Inflammatory macrophage treated with lipopolysaccharide for 1 hour (primary cell): ENCODE measurements at places on chromosomes 3 and 15.

DNA sequence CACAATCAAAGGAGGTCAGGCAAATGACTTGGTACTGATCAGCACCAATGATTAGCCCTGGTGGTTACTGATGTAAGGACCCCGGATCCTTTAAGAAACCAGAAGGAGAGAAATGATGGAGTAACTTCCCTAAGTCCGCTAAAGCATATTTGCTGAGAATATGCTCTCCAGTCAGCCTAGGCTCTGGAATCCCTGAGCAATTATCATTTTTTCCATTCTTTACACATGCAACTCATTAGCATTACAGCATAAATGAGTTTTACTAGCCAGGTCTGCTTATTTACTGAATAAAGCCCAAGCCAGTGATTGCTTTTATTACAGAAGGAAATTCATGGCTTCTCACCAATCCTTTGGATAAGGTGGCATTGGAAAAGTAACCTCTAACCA lies 139.2 kb upstream of the WNT5A start:
- no peak for DNase-seq

GRCh38 chr3:50665081-50665840 lies 9.5 kb upstream of the DOCK3 start:
- peak; percentile 63 for DNase-seq

GRCh38 chr15:59244337-59244736 lies 37.7 kb downstream of the LDHAL6B start:
- DNase-seq = no peak

DNA sequence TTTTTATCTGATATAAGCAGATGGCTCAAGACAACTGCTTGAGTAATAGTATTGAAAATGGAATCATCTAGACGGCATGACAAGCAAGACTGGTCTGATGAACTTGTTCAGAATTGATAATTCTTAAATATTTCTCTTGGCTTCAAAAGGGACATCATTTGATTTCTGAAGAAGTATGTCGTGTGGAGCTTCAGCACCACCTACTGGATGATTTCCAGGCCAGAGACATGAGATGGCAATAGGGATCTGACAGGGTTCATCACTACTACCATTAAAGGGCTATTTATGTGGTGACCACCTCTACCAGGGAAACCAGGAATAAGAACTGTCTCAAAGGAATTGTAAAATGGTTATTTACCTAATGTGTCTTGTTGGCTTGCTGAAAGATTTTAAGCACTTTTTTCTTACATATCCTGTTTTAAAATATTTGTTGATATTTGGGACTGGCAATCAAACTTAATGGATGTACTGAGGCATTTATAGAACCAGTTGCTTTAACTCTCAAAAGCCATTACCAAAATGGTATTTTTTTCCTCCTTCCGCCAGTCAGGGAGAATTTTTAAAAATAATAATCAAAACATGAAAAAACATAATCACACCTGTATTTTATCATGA lies 99.5 kb upstream of the FAM98B start:
- peak; percentile 42 for DNase-seq

DNA sequence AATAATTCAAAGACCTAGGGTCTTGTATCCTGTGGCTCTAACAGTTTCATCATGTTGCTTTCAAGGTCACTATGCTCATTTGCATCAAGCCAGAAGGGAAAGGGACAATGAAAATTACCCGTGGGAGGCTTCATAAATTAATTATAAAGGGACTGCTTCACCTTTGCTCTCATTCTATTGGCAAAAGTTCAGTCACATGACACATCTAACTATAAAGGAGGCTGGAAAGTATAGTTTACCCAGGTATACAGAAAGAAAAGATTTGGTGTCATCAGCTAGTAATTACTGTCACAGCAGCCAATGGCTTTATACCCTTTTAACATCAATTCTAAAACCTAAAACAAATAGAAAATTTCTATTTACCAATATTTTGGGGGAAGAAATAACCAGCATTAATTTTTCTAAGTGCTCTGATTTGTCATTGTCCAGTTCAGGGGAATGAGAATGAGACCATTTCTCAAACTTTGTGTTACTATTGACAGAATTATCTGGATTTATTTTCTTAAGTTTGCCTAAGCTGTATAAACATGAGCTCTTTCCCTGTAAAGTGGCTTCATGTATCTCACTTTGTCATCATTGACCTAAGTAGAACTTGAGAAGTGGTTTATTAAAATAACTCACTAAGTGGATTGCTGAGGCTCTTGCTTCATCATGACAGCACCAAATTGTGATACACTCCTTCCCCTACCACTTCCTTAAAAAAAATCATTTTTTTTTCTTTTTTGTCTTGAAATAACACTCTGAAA lies 257.7 kb upstream of the PEX5L start:
- DNase-seq = no peak

GRCh38 chr3:47152578-47152977 lies 11.3 kb downstream of the SETD2 start:
- DNase-seq = no peak

DNA sequence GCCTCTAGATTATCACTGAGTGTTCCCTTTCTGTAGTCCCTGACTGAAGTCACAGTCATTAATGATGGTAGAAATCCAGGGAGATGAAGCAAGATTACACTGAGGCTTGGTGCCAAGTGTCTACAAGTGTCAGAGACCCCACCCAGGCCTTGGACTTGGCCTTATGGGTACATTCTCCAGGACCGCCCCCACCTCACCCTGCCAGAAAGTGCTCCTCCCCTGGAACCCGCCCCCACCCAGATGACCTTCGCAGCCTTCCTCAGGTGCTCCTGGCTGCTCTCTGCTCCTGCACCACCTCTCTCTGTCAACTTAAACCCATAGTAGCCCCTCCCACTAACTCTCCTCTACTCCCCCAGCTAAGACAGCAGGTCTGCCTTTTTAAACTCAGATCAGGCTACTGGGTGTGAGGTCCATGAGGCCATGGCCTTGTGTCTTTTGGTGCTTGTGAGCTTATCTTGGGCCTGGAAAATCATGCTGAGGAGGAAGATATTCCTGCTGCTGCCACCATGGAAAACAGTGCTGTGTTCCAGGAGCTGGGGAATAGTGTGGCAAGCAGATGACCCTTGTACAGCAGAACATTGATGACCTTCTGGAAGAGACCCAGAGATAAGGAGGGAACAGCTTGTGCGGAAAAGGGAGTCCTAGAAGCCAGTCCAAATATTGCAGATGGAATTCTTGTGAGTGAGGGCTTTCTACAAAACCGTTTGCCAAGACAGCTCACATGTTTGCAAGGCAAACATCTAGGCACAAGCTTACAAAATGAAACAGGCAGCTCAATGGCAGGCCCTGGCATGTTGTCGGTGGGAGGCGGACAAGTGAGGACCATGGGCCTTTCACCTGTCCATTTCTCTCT lies 40.3 kb upstream of the NDUFB4 start:
- DNase-seq = no peak

GRCh38 chr15:31814082-31814481 lies 216.2 kb upstream of the CHRNA7 start:
- no peak for DNase-seq

DNA sequence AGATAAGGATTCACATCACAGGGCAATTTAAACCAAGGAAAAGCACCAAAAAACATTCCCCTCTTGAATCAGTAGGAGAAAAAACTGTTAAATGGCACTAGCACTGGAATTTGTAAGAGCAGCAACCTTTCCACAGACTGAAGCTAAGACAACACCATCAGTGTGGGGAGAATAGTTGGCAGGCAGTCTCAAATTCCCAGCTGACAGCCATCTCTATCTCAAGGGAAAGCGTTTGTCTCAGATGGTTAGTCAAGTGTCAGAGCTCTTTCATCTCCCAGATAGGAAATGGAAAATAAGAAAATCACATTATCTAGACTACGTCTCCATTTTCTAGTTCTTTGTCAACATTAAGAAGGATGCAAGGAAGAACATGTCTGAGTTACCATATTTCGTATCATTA lies 228.7 kb downstream of the WDR72 start:
- DNase-seq = no peak

- no peak for DNase-seq
Measured at GRCh38 chr3:102885289-102885688, 450.5 kb downstream of the ZPLD1 start.

- DNase-seq = peak; percentile 73
Measured at GRCh38 chr3:130707902-130708601, 38.6 kb downstream of the PIK3R4 start.

DNA sequence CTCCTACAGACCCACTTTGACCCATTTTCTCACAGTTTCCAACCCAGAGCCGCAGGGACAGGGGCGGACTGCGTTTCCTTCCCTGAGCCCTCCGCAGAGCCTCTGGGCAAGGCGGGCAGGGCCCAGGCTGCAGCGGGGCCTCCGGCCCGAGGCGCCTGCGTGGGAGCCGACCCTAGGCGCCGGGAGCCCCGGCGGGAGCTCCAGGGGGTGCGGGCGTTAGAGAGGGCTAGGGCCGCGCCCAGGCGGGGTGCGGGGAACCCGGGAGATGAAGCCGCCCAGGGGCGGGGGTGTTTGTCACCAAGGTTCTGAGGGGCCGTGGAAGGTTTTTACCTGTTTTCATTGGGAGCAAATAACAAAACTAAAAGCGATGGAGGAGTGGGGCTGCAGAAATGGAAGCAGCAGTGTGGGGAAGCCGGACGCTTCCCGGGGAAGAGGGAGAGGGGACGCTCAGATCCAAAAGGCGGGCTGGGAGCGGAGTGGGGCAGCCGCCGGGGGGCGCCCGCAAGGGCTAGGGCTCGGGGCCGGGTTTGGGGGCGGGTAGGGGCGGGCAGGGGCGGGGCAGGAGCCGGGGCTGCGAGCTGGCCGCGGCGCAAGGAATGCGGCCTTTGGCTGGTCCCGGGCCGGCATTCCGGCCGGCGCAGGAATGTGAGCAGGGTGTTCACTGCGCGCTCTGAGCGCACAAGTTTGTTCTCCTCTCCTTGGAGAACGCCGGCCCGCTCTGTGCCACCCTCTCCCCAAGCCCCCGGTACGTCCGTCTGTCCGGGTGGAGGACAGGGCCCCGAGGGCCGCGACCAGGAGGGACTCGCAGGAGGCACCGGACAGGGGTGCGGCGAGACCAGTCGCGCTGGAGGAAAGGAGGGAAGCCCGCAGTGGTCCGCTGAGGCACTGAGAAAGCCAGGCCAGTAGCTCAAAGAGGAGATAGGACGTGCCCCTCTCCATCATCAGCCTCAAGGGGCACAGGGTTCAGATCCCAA lies 61.1 kb downstream of the AMOTL2 start:
- DNase-seq = no peak
